ENCODE measurements at places on chromosomes 2 and 18. TPM values are rescaled to one million over a fixed set of nuclear protein-coding genes. Genes with fewer than 3 reads are reported as not detected.

Gene CXCR2
- not detected for total RNA-seq

Gene CGREF1
- 10.2 TPM for total RNA-seq

Gene LAMA1
- 19.0 TPM for total RNA-seq

Gene CCDC74B
- total RNA-seq = 2.0 TPM

Gene TMEM247
- not detected for total RNA-seq

Data from pericardium fibroblast (primary cell).